K562 (cell line): ENCODE measurements at places on chromosomes 2 and 18. TPM values are rescaled to one million over a fixed set of nuclear protein-coding genes. Genes with fewer than 3 reads are reported as not detected.
A peak's percentile ranks its signal among the peaks of the same experiment; 100 is the strongest.

- H3K4me1 ChIP-seq = no peaks in the 10 kb centered on the region
- no peak overlapping the region for H3K27ac ChIP-seq
- H3K27me3 ChIP-seq = no peaks in the 10 kb centered on the region
- H3K36me3 ChIP-seq = no peaks in the 10 kb centered on the region
- no peak overlapping the region for H3K4me3 ChIP-seq
These were observed 525.6 kb downstream of the MBD2 start for GRCh38 chr18:53698907-53699306.

GRCh38 chr18:57921708-57922107, 118.6 kb upstream of the ATP8B1 start:
- no peak overlapping the region for H3K27ac ChIP-seq
- H3K4me3 ChIP-seq = no peak overlapping the region
- DNase-seq = peak; percentile 10

DNA sequence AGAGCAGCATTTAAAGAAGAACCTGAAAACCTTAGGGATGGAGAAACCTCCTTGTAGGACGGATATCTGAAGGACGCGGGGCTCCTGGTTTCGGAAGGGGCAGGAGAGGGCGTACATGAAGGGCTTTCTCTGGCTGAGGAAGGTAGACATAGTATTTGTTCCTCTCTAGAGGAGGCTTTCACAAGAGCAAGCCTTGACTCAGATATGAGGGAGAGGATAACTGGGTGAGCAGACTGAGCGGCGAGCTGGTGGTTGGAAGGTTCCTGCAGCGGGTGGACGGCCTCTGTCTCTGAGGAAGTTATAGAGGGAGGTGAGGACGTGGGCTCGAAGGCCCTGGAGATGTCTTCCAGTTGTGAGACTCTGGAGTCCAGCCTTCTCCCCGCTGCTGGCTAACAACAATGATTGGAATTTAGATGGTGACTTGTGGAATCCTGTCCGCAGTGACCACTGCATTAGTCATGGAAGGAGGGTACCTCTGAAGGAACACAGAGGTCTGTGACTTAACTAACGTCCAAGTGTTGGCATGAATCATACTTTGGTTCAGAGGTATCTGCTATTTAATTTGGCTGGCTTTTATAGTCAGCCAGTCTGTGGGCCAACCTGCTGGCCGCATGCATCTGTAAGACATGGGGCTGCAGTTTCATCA, 80.9 kb downstream of the ASAP2 start:
- no peaks in the 10 kb centered on the region; the same call in 1 of the 2 replicates for H3K4me1 ChIP-seq
- H3K4me3 ChIP-seq = no peak overlapping the region
- peaks cover 13% of the 10 kb centered on the region for H3K27me3 ChIP-seq
- no peak overlapping the region for H3K27ac ChIP-seq
- no peak for DNase-seq

- no peaks in the 10 kb centered on the region for H3K36me3 ChIP-seq
- no peak overlapping the region for H3K4me3 ChIP-seq
- no peak overlapping the region for H3K27ac ChIP-seq
- no peaks in the 10 kb centered on the region for H3K27me3 ChIP-seq
- no peak for DNase-seq
- no peaks in the 10 kb centered on the region for H3K4me1 ChIP-seq
These were observed 205.8 kb upstream of the CTAGE1 start for GRCh38 chr18:22623513-22623912.

DNA sequence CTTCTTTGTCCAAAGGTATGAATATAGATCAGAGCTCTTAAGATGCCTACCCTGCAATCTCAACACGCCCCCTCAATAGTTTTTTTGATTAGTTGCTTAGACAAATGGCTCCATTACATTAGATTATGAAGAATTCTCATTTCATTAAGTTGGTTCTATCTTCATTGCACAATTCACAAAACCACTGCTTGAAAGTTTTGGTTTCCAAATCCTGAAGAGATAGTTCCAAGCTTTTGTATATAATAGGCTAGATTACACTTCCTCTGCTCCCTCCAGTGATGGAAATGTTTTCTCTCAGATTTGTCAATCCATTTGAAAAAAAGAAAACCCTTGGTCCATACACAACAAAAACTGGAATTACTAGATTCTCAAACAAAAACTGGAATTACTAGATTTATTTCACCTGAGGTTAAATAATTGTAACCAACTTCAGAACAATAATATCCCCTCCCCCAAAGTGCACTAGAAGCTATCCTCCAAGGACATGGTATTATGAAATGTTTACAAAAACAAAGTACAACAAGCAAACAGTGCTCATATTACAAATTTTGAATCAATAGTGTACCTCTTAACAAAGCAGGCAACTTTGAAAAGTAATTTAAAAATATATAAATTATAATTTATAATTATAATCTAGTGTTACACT, 6.8 kb upstream of the TLK1 start:
- DNase-seq = no peak
- no peaks in the 10 kb centered on the region for H3K36me3 ChIP-seq
- no peaks in the 10 kb centered on the region for H3K27me3 ChIP-seq

DNA sequence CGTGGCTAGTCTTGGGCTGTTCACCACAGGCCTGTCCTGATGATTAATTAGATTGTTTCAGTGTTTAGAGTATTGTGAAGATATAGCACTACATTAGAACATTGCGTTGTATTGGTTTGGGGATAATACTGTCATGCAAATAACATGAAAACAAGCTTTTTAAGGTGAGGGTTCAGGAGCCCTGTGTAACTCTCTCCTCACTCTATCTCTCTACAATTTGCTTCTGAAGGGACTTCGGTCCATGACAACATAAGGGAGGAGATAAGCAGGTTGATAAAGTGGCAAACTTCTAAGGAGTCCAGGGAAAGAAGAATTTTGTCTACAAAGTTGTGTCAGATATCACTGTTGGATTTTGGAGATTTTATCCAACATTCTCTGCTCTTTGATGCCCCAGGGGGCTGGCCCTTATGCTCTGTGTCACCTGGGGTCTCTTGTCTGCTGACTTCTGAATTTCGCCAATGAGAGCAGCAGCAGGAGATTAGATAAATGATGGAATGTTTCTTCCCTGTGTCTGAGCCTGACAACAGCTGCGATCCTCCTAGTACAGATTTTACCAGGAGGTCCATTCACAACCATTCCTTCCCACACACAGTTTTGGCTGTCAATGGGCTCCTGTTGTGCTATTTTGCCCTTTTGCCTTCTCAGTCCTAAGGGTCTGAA, 3.3 kb downstream of the TNP1 start:
- no peak overlapping the region for H3K4me3 ChIP-seq
- H3K36me3 ChIP-seq = no peaks in the 10 kb centered on the region
- no peak for DNase-seq
- H3K27me3 ChIP-seq = no peaks in the 10 kb centered on the region
- H3K27ac ChIP-seq = no peak overlapping the region
- H3K4me1 ChIP-seq = peaks cover 5% of the 10 kb centered on the region; the same call in 1 of the 2 replicates

- peaks cover 4% of the 10 kb centered on the region; the same call in 1 of the 2 replicates for H3K4me1 ChIP-seq
- peak overlapping the region; percentile 71; the same call in 2 of the 3 replicates for H3K27ac ChIP-seq
- H3K27me3 ChIP-seq = no peaks in the 10 kb centered on the region
- no peak for DNase-seq
- no peak overlapping the region for H3K4me3 ChIP-seq
These were observed 94.7 kb upstream of the SP3 start for GRCh38 chr2:174059884-174060244.

DNA sequence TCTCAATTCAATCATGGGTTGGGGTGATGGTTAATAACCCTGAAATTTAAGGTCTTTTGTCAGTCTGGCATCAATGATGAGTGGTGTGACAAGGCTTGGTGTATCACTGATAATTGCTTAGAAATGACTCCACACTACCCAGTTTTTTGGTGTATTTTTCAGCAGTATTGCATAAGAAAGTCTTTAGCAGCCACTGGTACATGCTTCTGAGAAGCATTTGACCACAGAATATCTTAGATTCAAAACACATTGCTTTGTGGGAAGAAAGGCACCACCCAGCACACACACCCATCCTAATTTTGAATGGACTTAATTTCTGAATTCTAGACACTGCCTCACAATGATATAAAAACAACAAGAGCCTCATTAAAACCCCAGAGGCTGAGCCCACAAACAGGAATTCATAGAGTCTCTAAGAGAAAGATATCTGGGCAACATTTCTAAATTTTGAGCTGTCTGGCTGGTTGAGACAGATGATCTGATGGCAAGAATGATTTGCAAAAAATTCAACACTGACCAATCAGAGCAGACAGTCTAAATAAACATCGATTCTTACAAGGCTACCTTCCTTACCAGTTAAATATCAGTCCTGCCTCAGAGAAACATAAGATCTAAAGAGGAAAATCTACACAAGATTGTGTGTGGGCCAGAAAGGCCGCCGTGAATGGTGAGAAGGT, 114.7 kb upstream of the CYP1B1 start:
- H3K4me3 ChIP-seq = no peak overlapping the region
- H3K4me1 ChIP-seq = no peaks in the 10 kb centered on the region
- H3K27me3 ChIP-seq = no peaks in the 10 kb centered on the region
- no peak overlapping the region for H3K27ac ChIP-seq
- no peaks in the 10 kb centered on the region for H3K36me3 ChIP-seq
- no peak for DNase-seq

DNA sequence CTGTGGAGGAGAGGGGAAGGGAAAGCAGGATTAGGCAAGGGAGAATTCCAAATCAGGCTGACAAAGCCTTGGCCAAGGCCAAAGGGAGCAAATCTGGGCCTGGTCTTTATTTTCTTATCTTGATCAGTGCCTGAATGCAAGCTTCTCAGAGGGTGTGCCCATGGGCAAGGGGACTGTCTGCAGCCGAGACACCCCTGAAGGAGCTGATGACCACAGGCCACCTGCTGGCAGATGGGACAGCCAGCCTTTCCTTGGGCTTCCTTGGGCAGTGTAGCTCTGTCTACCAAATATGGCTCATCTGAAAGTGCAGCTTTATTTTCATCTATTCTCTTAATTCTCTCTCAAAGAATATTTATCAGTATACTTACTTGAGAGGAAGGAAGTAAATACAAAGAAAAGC, 117.0 kb downstream of the PKP4 start:
- H3K27me3 ChIP-seq = no peaks in the 10 kb centered on the region
- H3K4me3 ChIP-seq = no peak overlapping the region
- peaks cover 12% of the 10 kb centered on the region for H3K36me3 ChIP-seq
- no peak overlapping the region for H3K27ac ChIP-seq

GRCh38 chr2:120299561-120299960, 46.4 kb upstream of the INHBB start:
- no peak overlapping the region for H3K27ac ChIP-seq
- no peak for DNase-seq
- H3K4me1 ChIP-seq = peaks cover 3% of the 10 kb centered on the region; the same call in 1 of the 2 replicates
- no peak overlapping the region for H3K4me3 ChIP-seq

- no peaks in the 10 kb centered on the region for H3K36me3 ChIP-seq
- no peak overlapping the region for H3K27ac ChIP-seq
- no peak for DNase-seq
These were observed 66.5 kb downstream of the TNP1 start for GRCh38 chr2:216793386-216793785.

DNA sequence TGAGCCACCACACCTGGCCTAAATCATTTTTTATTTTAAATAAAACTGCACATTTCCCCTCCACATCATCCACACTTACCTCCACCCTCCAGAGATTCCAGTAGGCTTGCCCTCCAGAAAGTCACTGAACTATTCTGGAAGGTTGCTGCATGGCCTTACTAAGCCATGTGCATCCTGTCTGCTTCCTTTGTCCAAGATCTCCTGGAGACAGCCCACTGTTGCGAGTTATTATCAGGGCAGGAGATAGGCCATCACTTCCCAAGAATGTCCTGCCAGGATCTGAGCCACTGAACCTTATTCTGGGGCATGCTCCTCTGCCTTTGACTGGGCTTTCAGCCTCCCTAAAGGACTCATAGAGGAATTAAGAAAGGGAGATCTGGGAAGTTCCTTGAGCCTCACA, 26.8 kb downstream of the CCDC68 start:
- H3K36me3 ChIP-seq = no peaks in the 10 kb centered on the region
- no peaks in the 10 kb centered on the region for H3K4me1 ChIP-seq
- H3K27me3 ChIP-seq = no peaks in the 10 kb centered on the region
- no peak for DNase-seq

GRCh38 chr2:239226677-239227581, 173.9 kb downstream of the HDAC4 start:
- no peaks in the 10 kb centered on the region for H3K36me3 ChIP-seq
- no peaks in the 10 kb centered on the region for H3K27me3 ChIP-seq
- no peak overlapping the region for H3K27ac ChIP-seq
- H3K4me3 ChIP-seq = no peak overlapping the region
- DNase-seq = no peak
- H3K4me1 ChIP-seq = peaks cover 17% of the 10 kb centered on the region

DNA sequence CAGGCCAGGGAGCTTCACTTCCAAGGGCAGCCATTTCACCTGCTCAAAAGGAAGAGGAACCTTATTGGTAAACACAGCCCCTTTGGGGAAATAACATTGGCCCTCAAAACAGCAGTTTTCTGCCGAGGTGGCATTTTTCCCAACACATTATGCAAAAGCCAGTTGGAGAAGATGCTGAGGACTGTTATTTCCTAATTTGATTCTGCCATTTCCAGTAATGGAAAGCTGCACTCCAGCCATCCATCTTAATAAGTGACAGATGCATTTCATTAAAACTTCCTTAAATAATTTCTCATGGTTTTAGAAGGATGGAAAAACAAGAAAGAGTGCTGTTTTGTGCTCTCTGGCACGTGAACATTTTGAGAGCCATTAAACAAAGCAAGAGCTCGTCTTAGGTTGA, 55.9 kb upstream of the ALK start:
- no peaks in the 10 kb centered on the region for H3K4me1 ChIP-seq
- DNase-seq = no peak
- no peak overlapping the region for H3K27ac ChIP-seq
- no peaks in the 10 kb centered on the region for H3K27me3 ChIP-seq

Gene RGPD4
- total RNA-seq = not detected in 2 replicates

Gene CFAP65
- not detected in 2 replicates for total RNA-seq

Gene ILKAP
- 29.4 and 31.8 TPM in 2 replicates for total RNA-seq

Gene PARD3B
- 2.7 and 3.0 TPM in 2 replicates for total RNA-seq

Gene LIMS2
- 0.11 and 0.22 TPM in 2 replicates for total RNA-seq

Gene C2orf66
- total RNA-seq = not detected in 2 replicates
